ENCODE measurements at places on chromosomes 7 and 10.

GRCh38 chr7:116998567-116999175 is 45.4 kb downstream of the ST7 start:
- DNase-seq: no peak

GRCh38 chr7:3094701-3095445 is 51.2 kb upstream of the CARD11 start:
- no peak for DNase-seq

DNA sequence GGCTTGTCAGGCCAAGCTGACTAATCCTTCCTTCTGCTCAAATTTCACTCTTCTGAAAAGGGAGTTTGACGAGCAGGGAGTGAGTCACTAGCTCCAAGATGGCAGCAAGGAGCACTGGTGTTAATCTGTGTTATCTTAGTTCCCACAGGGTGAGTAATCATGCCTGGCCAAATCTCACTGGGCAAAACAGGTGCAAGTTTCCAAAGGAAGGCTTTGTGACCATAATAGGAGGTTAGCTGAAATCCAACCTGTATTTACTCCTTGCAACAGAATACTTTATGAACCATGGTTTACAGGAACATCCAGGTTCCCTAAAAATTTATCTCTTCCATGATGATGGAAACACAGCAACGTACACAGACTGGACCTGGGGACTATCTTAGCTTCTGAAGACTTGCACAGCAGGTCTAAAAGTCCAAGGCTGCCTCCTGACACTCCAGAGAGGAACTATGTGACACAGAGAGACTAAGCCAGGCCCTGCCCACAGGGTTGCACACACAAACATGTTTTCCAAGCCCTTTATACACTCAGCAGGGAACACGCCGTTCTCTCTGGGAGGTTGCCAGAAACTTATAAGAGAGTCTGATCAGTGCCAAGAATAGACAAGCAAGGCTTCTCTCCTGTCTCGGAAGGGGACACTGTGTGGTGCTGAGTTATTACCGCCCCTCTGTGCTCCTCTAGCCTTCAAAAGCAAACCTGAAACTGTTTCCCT is 46.3 kb downstream of the PDK4 start:
- DNase-seq: peak; percentile 41

GRCh38 chr10:84329196-84329611 is 815 bp downstream of the CCSER2 start:
- DNase-seq: peak; percentile 26

- DNase-seq: no peak
Observed at GRCh38 chr7:24884401-24884800, 95.6 kb downstream of the OSBPL3 start.
